CD4-positive, alpha-beta memory T cell (primary cell): ENCODE measurements at places on chromosomes 7 and 10. TPM values are rescaled to one million over a fixed set of nuclear protein-coding genes. Genes with fewer than 3 reads are reported as not detected.

GRCh38 chr10:49534670-49535381, 4.1 kb downstream of the ERCC6 start:
- no peak for DNase-seq
- H3K4me3 ChIP-seq = no peak overlapping the region
- H3K27me3 ChIP-seq = no peaks in the 10 kb centered on the region

DNA sequence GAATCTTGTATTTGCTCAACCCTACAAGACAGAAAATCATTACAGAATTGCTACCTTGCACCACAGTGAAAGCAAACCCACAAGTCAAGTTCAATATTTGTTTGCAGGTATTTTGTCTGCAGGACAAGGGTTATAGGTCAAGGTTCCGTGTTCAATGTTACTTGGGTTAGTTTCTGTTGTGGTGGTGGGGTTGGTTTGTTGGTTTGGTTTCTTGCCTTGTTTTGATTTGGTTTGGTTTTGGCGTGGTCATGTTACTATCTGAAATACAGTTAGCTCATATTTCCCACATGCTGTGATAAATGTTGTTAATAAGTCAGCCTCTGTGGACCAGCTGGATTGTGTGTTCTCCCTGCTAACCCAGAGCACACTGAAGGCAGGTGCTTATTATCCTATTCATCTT, 75.6 kb upstream of the INSIG1 start:
- H3K27ac ChIP-seq = no peak overlapping the region
- H3K4me1 ChIP-seq = no peaks in the 10 kb centered on the region
- no peaks in the 10 kb centered on the region for H3K27me3 ChIP-seq
- no peak for DNase-seq
- no peaks in the 10 kb centered on the region for H3K36me3 ChIP-seq
- H3K4me3 ChIP-seq = no peak overlapping the region

GRCh38 chr10:97321032-97321803, 2.1 kb downstream of the FRAT1 start:
- H3K27me3 ChIP-seq = no peaks in the 10 kb centered on the region
- peaks cover 21% of the 10 kb centered on the region for H3K4me1 ChIP-seq
- H3K4me3 ChIP-seq = no peak overlapping the region
- DNase-seq = no peak

GRCh38 chr7:44961844-44962482, 16.9 kb downstream of the MYO1G start:
- H3K27me3 ChIP-seq = no peaks in the 10 kb centered on the region
- peaks cover 19% of the 10 kb centered on the region for H3K4me1 ChIP-seq
- peak overlapping the region; percentile 26 for H3K27ac ChIP-seq
- no peak overlapping the region for H3K4me3 ChIP-seq
- H3K36me3 ChIP-seq = peaks cover 26% of the 10 kb centered on the region

DNA sequence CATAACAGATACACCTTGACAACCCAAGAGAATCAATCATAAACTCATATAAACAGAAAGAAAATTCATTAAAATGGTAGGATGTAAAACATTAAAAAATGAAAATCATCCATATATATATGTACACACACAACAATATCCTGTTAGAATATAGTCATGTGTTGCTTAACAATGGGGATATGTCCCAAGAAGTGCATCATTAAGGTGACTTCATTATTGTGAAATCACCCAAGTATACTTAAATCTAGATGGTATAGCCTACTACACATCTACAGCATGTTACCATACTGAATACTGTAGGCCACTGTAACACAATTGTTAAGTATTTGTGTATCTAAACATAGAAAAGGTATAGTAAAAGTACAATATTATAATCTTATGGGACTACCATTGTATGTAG, 115.8 kb upstream of the TMEM168 start:
- no peaks in the 10 kb centered on the region for H3K36me3 ChIP-seq
- no peak overlapping the region for H3K27ac ChIP-seq
- DNase-seq = no peak
- H3K4me3 ChIP-seq = no peak overlapping the region

DNA sequence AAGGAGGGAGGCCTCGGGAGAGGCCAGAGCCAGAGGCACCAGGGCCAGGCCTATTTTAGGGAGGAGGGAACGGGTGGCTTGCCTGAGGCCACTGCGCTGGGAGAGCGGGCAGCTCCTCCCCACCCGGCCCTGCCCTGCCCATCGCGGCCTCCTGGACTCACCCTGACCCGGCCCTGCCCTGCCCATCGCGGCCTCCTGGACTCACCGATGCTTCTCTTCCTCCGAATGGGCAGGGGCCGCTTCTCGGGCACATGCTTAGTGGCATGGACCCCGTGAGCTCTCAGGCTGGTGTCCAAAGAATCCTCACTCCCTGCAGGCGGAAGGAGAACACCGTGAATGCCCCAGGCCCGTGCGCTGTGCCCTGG, 7.5 kb downstream of the PDGFA start:
- no peak overlapping the region for H3K4me3 ChIP-seq
- no peaks in the 10 kb centered on the region for H3K4me1 ChIP-seq
- no peak overlapping the region for H3K27ac ChIP-seq
- DNase-seq = no peak
- H3K27me3 ChIP-seq = no peaks in the 10 kb centered on the region
- H3K36me3 ChIP-seq = no peaks in the 10 kb centered on the region

- H3K4me1 ChIP-seq = no peaks in the 10 kb centered on the region
- DNase-seq = no peak
- no peaks in the 10 kb centered on the region for H3K27me3 ChIP-seq
Measured at GRCh38 chr7:120089968-120090367, 183.0 kb upstream of the KCND2 start.

GRCh38 chr7:120927454-120928103, 23.0 kb upstream of the ING3 start:
- H3K27me3 ChIP-seq = no peaks in the 10 kb centered on the region
- H3K36me3 ChIP-seq = no peaks in the 10 kb centered on the region
- no peak overlapping the region for H3K4me3 ChIP-seq
- DNase-seq = no peak

GRCh38 chr7:116153050-116153449, 57.3 kb upstream of the TES start:
- H3K4me1 ChIP-seq = no peaks in the 10 kb centered on the region
- no peak overlapping the region for H3K4me3 ChIP-seq
- no peak overlapping the region for H3K27ac ChIP-seq
- H3K36me3 ChIP-seq = no peaks in the 10 kb centered on the region

DNA sequence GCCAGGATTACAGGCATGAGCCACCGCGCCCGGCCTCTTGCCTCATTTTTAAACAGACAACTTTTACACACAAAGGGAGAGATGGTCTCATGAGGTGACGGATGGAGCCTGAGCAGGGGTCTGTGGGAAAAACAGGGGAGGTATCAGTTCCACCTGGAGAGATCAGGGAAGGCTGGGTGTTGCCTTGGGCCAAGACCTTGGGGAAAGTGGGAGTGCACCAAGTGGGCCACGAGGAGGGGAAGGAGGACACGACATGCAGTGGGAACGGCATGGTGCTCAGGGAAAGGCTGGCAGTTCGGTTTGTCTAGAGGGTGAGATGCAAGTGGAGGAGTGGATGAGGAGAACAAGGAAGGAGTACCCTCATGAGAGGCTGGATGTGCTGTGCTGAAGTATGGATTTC, 8.9 kb upstream of the ZNF777 start:
- no peaks in the 10 kb centered on the region for H3K27me3 ChIP-seq
- no peak overlapping the region for H3K4me3 ChIP-seq
- no peaks in the 10 kb centered on the region for H3K36me3 ChIP-seq
- no peak for DNase-seq
- H3K4me1 ChIP-seq = no peaks in the 10 kb centered on the region

GRCh38 chr10:119120413-119120867, 16.5 kb downstream of the DENND10 start:
- DNase-seq = no peak
- H3K4me1 ChIP-seq = no peaks in the 10 kb centered on the region
- H3K36me3 ChIP-seq = peaks cover 15% of the 10 kb centered on the region
- no peak overlapping the region for H3K27ac ChIP-seq
- no peaks in the 10 kb centered on the region for H3K27me3 ChIP-seq
- no peak overlapping the region for H3K4me3 ChIP-seq

DNA sequence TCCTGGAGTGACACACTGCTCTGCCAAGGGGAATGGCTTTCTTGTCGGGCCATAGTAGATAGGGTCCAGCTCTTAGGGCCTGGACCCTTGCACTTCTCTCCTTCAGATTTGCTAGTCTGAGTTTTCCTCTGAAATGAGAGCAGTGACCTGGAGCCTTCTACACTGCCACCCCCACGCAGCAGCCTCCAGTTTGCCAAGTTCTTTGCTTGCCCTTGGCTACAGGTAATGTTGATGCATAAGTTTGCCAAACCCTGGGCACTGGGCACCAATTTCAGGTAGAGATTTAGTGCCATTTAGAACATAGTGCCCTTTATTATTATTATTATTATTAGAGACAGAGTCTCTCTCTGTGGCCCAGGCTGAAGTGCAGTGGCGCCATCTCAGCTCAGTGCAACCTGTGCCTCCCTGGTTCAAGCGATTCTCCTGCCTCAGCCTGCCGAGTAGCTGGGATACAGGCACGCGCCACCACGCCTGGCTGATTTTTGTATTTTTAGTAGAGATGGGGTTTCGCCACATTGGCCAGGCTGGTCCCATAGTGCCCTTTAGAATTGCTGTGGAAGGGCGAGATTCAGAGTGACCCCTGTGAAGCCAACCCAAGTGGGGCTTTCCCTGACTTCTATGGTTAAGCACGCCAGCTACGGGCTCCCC, 14.5 kb downstream of the EEPD1 start:
- H3K27ac ChIP-seq = no peak overlapping the region
- peaks cover 7% of the 10 kb centered on the region for H3K4me1 ChIP-seq
- H3K36me3 ChIP-seq = no peaks in the 10 kb centered on the region

- H3K27ac ChIP-seq = no peak overlapping the region
- H3K36me3 ChIP-seq = no peaks in the 10 kb centered on the region
- H3K4me1 ChIP-seq = no peaks in the 10 kb centered on the region
Measured at GRCh38 chr7:25375805-25376600, 147.7 kb upstream of the NPVF start.

DNA sequence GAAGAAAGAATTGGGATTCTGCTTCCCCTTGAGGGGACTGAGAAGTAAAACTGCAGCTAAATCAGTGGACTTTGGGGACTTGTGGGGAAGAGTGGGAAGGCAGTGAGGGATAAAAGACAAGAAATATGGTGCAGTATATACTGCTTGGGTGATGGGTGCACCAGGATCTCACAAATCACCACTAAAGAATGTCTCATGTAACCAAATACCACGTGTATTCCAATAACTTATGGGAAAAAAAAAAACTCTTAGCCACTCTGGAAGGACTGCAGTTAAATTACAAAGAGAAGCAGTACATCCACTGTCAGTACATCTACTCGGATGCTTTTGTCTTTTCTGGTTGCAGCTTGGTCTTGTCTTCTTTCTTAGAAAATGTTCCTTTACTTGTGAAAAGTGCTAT, 27.4 kb upstream of the GOT1 start:
- no peaks in the 10 kb centered on the region for H3K4me1 ChIP-seq
- no peaks in the 10 kb centered on the region for H3K36me3 ChIP-seq
- no peak for DNase-seq
- no peaks in the 10 kb centered on the region for H3K27me3 ChIP-seq
- no peak overlapping the region for H3K27ac ChIP-seq

Gene CALHM2
- 80.5 TPM for total RNA-seq

Gene MSMB
- not detected for total RNA-seq

Gene TRIL
- total RNA-seq = not detected

Gene BAIAP2L1
- total RNA-seq = 0.36 TPM

Gene GPC2
- 11.8 TPM for total RNA-seq

Gene FOXI2
- not detected for total RNA-seq

Gene VGF
- not detected for total RNA-seq
